Activated CD4-positive, alpha-beta T cell treated with anti-CD3 and anti-CD28 coated beads, Interleukin-2, amount 10 ng/mL, durations not matched to agents 7 days and 5 days (primary cell): ENCODE measurements at places on chromosomes 3 and 15. TPM values are rescaled to one million over a fixed set of nuclear protein-coding genes. Genes with fewer than 3 reads are reported as not detected.

HACL1 gene
- 23.1 TPM for total RNA-seq

CLRN1 gene
- total RNA-seq = not detected

ABI3BP gene
- not detected for total RNA-seq

SYNPR gene
- not detected for total RNA-seq

DNA sequence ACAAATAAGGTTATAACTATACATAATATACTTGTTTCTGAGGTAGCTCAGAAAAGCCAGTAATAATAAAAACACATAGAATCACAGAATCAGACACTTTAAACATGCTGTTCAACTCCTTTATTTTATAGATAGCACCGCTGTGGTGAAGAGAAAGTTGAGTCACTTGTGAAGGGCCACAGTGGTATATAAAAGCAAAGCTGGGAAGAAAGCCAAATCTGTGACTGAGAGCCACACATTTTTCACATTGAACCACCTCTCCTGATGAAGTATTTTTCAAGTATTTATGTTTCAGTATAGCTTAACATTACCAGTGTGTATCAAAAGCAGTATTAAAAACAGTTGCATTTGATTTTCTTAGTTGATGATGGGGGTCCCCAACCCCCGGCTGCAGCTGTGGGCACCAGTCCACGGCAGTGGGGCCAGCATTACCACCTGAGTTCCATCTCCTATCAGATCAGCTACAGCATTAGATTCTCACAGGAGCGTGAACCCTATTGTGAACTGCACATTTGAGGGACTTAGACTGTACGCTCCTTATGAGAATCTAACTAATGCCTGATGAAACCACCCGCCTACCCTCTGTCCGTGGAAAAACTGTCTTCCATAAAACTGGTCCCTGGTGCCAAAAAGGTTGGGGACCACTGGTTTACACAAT, 46.2 kb downstream of the TBL1XR1 start:
- H3K36me3 ChIP-seq = peaks cover 24% of the 10 kb centered on the region
- H3K27ac ChIP-seq = no peak overlapping the region
- no peak for DNase-seq

GRCh38 chr3:188341501-188341900, 187.5 kb downstream of the LPP start:
- H3K27ac ChIP-seq = no peak overlapping the region
- H3K36me3 ChIP-seq = peaks cover 20% of the 10 kb centered on the region
- H3K4me1 ChIP-seq = peaks cover 30% of the 10 kb centered on the region
- no peak for DNase-seq
- no peak overlapping the region for H3K4me3 ChIP-seq

GRCh38 chr3:41029356-41029755, 169.9 kb upstream of the CTNNB1 start:
- peaks cover 2% of the 10 kb centered on the region for H3K27me3 ChIP-seq
- H3K36me3 ChIP-seq = no peaks in the 10 kb centered on the region
- H3K27ac ChIP-seq = no peak overlapping the region

DNA sequence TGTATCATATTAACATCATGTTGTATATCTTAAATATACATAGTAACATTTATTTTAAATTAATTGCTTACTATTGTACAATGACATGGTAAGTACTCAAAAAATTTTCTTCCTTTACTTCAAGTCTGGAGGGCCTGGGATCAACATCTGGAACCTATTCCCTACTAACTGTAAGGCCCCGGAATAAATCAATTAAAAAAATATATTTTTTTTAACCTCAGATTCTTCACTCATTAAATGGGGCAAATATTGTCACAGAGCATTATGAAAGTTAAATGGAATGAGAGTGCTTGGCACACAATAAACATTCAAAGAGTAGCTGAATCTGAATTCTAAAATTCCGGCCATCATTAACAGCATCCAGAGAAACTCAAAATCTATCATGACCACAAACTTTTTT, 16.5 kb downstream of the GSK3B start:
- DNase-seq = no peak
- H3K27me3 ChIP-seq = no peaks in the 10 kb centered on the region
- peaks cover 44% of the 10 kb centered on the region for H3K4me1 ChIP-seq
- H3K27ac ChIP-seq = no peak overlapping the region
- no peak overlapping the region for H3K4me3 ChIP-seq
- H3K36me3 ChIP-seq = peaks cover 48% of the 10 kb centered on the region

DNA sequence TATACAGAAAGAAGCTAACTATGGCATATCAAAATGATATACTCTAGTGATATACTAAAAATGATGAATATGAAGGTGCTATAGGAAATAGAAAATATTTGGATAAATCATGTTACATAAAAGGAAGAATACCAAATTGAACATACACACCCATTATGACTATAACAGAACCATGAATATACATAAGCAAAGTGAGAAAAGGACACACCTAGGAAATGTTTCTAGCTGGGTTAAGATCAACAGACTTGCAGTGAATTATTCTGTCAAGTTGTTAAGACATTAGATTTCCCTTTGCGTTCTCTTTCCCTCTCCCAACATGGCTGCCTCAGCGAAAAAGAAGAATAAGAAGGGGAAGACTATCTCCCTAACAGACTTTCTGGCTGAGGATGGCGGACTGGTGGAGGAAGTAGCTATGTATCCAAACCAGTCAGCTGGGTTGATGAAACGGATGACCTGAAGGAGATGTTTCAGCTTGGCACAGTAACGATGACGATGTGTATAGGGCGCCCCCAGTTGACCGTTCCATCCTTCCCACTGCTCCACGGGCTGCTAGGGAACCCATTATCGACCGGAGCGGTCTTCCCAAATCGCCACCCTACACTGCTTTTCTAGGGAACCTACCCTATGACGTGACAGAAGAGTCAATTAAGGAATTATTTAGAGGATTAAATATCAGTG, 20.2 kb upstream of the PARP14 start:
- no peak for DNase-seq
- H3K27me3 ChIP-seq = peaks cover 35% of the 10 kb centered on the region
- no peaks in the 10 kb centered on the region for H3K36me3 ChIP-seq
- H3K4me3 ChIP-seq = no peak overlapping the region
- peaks cover 6% of the 10 kb centered on the region for H3K4me1 ChIP-seq
- no peak overlapping the region for H3K27ac ChIP-seq

DNA sequence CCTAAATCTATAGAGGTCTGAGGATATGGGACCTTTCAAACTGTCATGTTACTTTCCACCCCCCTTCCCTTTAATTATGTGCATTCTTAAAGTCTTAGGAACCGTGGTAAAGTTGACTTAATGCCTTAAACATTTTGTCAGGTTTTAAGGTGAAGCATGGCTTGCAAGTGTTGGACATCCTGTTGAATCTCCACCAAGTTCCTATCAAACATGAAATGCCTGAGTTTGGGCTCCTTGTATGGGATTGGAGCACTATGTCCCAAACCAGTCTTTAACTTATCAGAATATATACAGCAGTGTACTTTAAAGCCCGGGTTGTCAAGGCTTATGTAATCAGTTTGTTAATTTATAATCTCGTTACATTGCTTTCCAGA, 1.1 kb downstream of the SNRK start:
- no peak for DNase-seq
- H3K27me3 ChIP-seq = peaks cover 9% of the 10 kb centered on the region
- peaks cover 37% of the 10 kb centered on the region for H3K36me3 ChIP-seq
- peaks cover 47% of the 10 kb centered on the region for H3K4me1 ChIP-seq
- peak overlapping the region; percentile 89 for H3K4me3 ChIP-seq

DNA sequence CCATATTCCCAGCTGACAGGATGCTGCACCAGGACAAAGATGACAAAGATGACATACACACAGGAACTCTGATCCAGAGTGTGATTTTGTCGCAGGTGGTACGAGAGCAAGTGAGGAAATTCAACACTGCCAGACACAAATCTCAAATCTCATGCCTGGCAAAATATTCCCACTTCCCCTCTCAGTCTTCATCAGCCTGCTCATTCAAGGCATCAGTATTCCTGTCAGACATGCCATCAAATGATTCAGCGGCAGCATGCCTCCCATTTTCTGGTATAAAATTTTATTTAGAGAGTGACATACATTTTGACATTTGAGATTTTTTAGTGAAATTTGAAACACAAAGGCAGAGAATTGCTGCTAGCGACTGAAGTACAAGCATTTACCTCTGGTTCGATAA, 228.1 kb upstream of the LMCD1 start:
- H3K27ac ChIP-seq = no peak overlapping the region
- H3K36me3 ChIP-seq = no peaks in the 10 kb centered on the region
- no peak overlapping the region for H3K4me3 ChIP-seq
- DNase-seq = no peak

DNA sequence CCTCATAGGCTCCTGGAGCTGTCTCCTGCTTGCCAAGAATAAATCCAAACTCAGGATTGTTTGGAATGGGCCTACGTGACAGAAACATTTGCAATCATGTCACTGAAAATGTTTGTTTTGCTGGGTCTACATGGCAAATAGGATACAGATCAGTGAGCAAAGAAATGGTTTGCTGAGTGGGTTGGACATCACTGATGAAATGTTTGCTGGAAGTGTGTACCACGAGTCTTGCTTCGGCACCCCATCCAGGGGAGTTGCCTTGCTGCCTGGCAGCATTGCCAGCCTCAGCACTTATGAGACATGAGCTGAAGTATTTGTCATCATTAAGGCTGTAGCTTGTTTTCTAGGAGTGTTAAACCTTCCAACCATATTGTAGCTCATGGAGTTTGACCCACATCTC, 213.3 kb upstream of the CFAP20DC start:
- no peaks in the 10 kb centered on the region for H3K4me1 ChIP-seq
- no peak overlapping the region for H3K4me3 ChIP-seq
- H3K27me3 ChIP-seq = no peaks in the 10 kb centered on the region

- H3K27ac ChIP-seq = no peak overlapping the region
- no peaks in the 10 kb centered on the region for H3K27me3 ChIP-seq
- no peaks in the 10 kb centered on the region for H3K4me1 ChIP-seq
- no peaks in the 10 kb centered on the region for H3K36me3 ChIP-seq
Observed at GRCh38 chr15:71811036-71811736, 832 bp downstream of the NR2E3 start.

- H3K27ac ChIP-seq = no peak overlapping the region
- peaks cover 13% of the 10 kb centered on the region for H3K27me3 ChIP-seq
- H3K4me1 ChIP-seq = no peaks in the 10 kb centered on the region
- H3K36me3 ChIP-seq = no peaks in the 10 kb centered on the region
- no peak overlapping the region for H3K4me3 ChIP-seq
Observed at GRCh38 chr3:171049861-171050444, 23.4 kb upstream of the SLC2A2 start.

GRCh38 chr15:73367624-73368300, 996 bp downstream of the HCN4 start:
- no peaks in the 10 kb centered on the region for H3K36me3 ChIP-seq
- no peak for DNase-seq
- H3K4me1 ChIP-seq = peaks cover 3% of the 10 kb centered on the region
- no peak overlapping the region for H3K27ac ChIP-seq
- no peak overlapping the region for H3K4me3 ChIP-seq

DNA sequence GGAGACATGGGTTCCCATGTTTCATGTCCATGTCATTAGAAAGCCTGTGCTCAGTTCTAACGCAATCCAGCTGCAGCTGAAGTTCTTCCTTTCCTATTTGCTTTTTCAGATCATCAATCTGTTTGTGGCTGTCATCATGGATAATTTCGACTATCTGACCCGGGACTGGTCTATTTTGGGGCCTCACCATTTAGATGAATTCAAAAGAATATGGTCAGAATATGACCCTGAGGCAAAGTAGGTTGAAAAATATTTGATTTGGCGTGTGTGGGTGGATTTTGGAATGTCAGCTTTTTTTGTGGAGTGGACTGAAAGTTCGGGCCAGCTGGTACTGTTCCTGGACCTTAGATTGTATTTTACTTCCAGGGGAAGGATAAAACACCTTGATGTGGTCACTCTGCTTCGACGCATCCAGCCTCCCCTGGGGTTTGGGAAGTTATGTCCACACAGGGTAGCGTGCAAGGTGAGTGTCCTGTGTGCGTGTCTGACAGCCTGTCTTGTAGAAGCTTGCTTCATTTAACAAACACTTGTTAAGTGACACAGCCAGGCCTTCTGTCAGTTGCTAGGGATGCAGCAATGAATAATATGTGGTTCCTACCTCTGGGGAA, 69.6 kb downstream of the CHDH start:
- H3K27me3 ChIP-seq = peaks cover 17% of the 10 kb centered on the region
- H3K4me1 ChIP-seq = peaks cover 3% of the 10 kb centered on the region
- H3K27ac ChIP-seq = no peak overlapping the region
- DNase-seq = no peak

- H3K27ac ChIP-seq = no peak overlapping the region
- H3K4me1 ChIP-seq = no peaks in the 10 kb centered on the region
- no peak for DNase-seq
- H3K27me3 ChIP-seq = peaks cover 19% of the 10 kb centered on the region
- H3K36me3 ChIP-seq = no peaks in the 10 kb centered on the region
Observed at GRCh38 chr3:9501226-9501625, 52.4 kb downstream of the LHFPL4 start.

GRCh38 chr15:96330064-96330449, 443 bp upstream of the NR2F2 start:
- DNase-seq = no peak
- peaks cover 82% of the 10 kb centered on the region for H3K27me3 ChIP-seq
- H3K36me3 ChIP-seq = peaks cover 5% of the 10 kb centered on the region
- H3K4me3 ChIP-seq = peak overlapping the region; percentile 47
- peaks cover 7% of the 10 kb centered on the region for H3K4me1 ChIP-seq
